ENCODE measurements at places on chromosomes 5 and 9.
A peak's percentile ranks its signal among the peaks of the same experiment; 100 is the strongest.

GRCh38 chr5:78530342-78531096, 118.1 kb downstream of the LHFPL2 start:
- DNase-seq: no peak

- DNase-seq: no peak
These were observed 270.5 kb downstream of the OSTF1 start for GRCh38 chr9:75358846-75359245.

- DNase-seq: no peak
These were observed 203.3 kb downstream of the FOXD4L6 start for GRCh38 chr9:40925149-40925548.

GRCh38 chr5:140827704-140828361, at the start of gene PCDHA6:
Gene PCDHA6 (plus strand): TSS chr5:140827960. CDS start chr5:140828092, 132 bp downstream.
- DNase-seq: no peak

DNA sequence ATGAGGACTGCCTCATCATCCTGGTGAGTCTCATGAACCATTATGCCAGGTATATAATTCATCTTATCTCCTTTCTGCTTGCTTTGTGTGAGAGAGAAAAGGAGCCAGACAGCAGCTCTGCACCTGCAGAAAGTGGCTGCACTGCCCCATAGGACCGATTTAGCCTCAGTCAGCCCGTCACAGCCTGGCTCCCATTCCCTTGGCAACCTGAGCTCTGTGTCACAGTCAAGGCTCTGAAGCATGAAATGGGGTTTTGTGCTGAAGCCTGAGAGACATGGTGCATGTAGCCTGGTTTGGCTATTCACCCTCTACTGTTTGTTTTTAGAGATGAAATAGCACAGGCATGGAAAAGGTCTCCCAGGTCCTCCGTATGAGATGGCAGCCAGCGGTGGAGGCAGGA, 198.3 kb downstream of the KCTD16 start:
- DNase-seq: no peak

- DNase-seq: no peak
These were observed 23.9 kb downstream of the C5orf15 start for GRCh38 chr5:133944263-133945185.

DNA sequence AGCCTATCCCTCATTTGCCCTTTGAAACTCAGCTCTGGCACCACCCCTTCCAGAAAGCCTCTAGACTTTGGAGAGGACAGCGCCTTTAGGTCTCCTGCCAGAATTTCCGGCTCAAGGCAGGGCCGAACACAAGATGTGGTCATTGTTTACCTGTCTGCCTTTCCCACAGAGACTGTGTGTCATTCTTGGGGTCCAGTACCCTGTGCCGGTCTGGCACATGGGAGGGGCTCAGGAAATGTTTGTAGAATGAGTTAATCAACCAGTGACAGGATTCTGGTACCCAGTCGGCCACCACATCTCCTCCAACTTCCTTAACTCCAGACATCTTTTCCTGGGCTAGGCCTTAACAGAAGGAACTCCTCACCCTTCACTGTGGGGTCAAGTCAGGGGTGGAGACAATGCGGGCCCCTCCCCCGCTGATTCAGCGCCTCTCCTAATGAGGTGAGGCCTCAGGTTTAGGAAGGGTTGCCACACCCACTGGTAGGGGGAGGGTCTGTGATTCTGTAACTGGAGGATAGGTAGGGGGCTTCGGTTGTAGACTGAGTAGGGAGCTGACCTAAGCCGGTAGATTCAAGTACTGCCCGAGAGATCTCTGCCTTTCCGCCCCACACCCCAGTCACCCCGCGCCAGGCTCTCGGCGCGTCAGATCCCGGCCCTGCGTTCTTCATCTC, 29.3 kb downstream of the PCDH1 start:
- DNase-seq: no peak

- no peak for DNase-seq
These were observed 68.4 kb upstream of the SLC1A1 start for GRCh38 chr9:4421847-4422246.

DNA sequence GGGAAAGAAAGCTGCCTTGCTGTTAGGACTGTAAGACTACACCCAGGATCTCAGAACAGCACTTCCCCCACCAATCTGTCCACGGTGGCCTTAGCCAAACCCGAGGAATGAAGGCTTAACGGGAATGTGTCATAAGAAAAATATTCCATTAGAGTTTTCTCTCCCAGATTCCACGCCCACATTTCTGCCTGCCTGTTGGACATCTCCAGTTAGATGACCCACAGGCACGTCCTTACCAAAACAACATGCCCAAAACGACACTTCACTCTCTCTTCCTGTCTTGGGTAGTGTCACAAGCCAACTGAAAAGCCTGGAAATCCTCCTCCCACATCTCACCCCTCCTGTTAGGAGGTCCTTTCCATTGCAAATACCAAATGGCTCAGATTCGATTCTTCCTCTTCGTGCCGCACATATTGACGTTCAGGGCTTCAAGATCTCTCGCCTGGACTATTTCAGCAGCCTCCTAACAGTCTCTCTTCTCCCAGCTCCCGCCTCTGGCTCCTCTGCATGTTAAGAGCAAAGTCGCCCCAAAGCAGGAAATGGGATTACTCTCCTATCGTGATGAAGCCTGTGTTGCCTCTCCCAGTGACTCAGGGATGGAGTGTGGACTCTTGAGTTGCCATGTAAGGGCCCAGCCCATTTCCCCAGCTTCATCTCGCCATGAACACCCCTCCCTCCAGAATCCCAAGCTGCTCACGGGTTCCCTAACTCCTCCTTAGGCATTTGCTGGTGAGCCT, 159.3 kb downstream of the NR3C1 start:
- no peak for DNase-seq

GRCh38 chr9:134403682-134404301, 77.5 kb downstream of the RXRA start:
- no peak for DNase-seq

GRCh38 chr5:62284946-62285891, 20.8 kb upstream of the KIF2A start:
- peak; percentile 43 for DNase-seq

GRCh38 chr5:112907166-112907631, 14.8 kb downstream of the REEP5 start:
- DNase-seq: no peak

DNA sequence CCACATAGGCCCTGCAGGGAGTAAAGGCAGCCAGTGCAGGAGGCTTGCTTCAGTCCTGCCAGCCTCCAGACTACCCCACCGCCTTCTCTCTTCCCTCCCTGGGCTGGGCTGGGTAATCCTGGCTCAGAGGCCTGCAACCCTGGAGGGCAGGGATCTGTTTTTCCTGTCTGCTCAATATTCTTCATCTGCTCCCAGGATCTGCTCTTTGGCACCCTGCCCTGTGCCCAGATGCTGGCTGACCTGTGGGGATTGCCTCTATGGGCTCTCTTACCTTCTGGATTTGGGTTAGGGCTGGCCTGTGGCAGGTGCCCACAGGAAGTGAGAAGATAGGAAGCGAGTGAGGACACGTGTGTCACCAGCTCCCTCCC, 7.3 kb upstream of the ANGPTL2 start:
- DNase-seq: no peak

- DNase-seq: no peak
These were observed 119.4 kb downstream of the MED27 start for GRCh38 chr9:131960311-131960710.

DNA sequence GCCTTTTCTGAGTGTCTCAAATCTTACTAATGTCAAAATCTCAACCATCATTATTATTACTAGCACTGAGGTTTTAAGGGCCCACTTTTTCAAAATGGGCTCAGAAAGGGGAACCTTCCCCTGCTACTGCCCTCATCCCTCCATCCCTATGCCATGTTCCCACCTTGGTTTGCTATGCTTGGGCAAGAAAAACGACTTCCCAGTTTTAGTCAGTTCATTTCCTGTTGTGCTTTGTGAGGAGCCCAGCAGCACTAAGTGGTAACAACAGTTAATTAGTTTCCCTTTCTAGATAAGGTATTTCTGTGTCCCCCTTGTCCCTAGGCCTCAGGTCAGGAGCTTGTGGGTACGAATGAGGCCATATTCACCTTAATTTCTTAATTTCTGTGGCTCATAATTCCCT, 595.2 kb downstream of the RAB3C start:
- DNase-seq: no peak

DNA sequence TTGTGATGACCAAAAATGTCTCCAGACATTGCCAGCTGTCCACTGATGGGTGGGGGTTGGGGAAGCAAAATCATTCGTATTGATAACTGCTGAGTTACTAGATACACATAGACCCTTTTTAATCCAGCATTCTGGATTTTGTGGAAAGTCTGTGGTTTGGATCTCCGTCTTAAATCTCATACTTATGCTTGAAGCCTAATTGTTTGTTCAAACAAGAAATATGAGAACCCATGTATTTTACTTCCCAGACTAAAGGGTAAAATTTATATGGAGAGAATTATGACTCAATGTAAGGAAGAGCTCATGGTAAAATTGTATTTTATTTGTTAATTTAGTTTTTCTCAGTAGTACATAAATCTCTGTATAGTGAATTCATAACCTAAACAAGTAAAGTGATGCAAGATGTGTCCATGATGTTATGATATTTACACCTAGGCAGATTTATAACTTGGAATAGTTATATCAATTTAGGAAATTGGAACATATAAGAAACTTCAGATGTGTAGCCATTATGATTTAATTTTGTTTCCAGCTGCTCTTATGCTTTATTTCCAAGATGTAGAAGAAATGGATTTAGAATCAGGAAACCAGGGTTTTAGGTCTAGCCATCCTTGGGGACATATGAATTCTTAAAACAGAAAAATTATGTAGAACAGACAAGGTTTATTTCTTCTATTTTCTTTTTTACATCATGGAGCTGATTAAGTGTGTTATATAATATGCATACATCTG, 4.5 kb upstream of the OGN start:
- no peak for DNase-seq

GRCh38 chr9:136029556-136029955, 65.5 kb downstream of the NACC2 start:
- DNase-seq: no peak

DNA sequence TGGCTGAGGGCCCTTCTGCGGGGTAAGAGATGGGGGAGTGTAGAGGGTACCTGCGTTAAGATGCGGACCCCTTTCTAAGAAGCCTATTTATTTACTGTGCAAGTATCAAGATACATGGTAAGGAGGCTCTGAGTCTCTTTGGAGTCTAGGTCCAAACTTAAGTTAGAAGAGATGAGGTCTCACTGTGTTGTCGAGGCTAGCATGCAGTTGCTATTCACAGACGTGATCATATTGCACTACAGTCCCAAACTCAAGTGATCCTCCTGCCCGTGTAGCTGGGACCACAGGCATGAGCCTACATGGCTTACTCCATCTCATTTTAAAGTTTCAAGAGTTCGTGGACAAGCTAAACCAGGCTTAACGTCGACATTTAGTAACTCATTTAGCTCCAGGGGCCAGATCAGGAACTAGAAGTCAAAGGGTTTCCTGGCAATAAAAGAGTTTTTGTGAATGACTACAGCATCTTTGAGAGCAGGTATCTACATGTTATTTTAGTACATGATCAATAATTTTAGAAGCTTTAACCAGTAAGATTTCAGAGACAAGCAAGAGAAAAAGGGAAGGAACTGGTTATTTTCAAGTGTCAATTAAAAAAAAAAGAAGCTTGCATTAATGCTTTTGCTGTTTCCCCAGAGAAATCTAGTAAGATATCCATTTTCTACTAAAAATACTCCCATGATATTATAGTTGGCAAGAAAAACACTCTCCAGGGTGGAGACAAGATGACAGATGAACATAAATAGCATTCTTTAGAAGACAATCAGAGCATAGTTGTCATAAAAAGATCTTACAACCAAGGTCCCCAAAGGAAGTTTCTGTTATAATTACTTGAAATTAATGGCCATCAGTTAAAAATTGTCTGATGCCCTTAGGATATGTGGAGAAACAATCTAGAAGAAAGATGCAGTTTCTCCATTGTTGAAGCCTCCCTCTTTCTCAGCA, 141.3 kb downstream of the SCAMP1 start:
- no peak for DNase-seq

- DNase-seq: no peak
These were observed 174.5 kb upstream of the MAP3K1 start for GRCh38 chr5:56640763-56641406.

GRCh38 chr9:6936103-6936502, 178.3 kb downstream of the KDM4C start:
- no peak for DNase-seq

DNA sequence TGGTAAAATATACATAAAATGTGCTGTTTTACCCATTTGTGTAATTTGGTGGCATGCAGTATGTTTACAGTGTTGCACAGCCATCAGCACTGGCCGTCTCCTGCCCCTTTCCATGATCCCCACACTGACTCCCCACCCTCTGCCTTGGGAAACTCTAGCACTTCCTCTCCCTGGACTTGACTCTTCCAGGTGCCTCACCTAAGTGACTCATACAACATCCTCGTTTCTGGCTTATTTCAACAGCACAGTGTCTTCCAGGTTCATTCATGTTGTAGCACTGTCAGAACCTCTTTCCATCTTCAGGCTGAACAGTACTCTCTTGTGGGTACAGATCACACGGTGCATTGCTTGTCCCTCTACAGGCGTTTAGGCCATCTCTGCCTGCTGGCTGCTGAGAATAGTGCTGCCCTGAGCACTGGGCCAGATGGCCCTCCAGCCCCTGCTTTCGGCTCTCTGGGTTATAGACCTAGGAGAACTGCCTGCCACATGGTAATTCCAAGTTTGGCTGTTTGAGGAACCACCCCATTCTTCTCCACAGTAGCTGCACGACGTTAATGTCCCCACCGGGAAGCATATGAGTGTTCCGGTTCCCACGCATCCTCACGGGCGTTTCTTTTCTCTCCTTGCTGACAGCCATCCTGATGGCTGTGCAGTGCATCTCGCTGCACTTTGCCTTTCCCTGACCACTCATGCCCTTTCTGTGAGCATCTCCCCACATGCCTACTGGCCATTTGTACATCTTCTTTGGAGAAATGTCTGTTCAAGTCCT, 211.8 kb downstream of the FANCC start:
- no peak for DNase-seq

DNA sequence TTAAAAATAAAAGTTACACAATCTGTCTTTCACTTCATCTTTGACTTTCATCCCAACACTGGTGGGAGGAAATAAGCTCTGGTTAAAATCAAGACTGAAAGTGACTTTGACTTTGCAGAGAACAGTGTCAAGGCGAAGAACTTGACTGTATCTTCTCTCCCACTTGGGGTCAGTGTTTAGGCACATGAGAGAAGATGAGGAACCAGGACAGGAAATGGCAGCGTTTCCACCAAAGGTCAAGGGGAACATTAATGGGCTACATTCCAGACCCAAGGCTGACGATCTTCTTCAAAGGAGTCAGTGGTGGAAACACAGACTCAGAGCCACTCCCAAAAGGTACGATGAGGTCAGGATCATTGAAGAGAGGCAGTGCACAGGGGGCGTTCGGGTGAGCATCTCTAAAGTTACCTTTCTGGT, 409.5 kb downstream of the ARHGEF28 start:
- DNase-seq: no peak

DNA sequence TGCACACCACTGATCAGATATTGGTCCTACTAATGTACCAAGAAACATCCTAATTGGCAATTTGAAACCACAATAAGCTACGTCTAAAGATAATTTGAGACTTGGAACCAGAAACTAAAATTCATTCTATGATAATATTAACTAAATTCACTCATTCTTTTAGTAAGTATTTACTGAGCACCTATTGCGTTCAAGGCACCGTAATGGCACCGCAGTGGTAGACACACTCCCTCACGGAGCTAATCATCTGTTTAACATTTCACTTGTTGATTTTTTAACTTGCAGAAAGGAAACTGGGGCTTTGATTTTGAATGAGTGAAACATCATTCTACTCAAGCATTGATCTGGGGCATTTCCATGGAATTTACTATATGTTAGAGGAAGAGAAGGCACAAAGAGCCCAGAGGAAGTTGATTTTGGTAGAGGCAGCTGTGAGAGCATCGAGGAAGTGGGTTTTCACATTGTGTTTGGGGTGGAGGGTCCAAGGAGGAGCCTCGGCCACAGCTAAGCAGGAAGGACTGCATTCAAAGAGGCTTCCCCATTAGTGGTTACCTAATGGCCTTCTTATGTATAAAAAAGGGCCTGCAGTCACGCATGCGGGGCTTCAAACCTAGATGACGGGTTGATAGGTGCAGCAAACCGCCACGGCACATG, 7.1 kb downstream of the RAPGEF1 start:
- no peak for DNase-seq

All from stimulated activated CD8-positive, alpha-beta memory T cell treated with anti-CD3 and anti-CD28 coated beads, Interleukin-15, amount 100 ng/mL, for 4 hours (primary cell).